Fibroblast of skin of back (primary cell): ENCODE measurements at places on chromosomes 1 and 21.

DNA sequence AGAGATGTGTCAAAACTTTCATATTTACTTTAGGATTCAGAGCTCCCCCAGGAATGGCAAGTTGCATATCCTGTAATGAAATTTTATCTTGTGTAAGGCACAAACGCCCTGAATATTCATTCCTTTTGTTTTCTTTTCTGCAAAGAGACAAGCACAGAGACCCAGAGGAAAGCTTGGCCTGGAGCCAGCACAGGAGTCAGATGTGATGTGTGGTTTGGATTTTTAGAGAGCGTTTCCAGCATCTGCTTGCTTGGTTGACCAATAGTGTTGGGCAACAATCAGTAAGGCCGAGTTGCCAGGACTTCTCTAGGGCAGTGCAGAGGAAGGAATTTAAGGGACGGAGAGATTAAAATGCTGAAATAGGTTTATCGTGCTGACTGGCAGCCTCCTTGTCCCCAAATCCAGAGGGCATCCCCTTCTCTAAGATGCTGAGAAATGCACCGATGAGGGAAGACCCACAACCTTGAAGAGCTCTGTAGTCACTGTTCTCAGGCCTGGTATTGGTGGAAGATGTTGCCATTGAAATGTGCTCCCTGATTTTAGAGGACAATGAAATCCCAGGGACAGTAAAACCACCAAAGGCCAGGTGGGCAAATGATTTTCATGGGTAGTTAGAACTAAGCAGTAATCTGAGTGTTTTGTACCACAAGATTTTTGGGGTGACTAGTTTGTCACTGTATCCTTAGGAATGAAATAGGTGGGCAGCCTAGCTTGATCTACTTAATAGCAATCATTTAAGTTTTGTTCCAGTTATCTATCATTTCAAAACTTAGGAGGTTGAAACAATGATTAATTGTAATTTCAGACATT, 37.9 kb upstream of the RHOU start:
- peak; percentile 38 for DNase-seq

GRCh38 chr1:160427625-160428024, 27.3 kb downstream of the VANGL2 start:
- peak; percentile 21 for DNase-seq

- no peak for DNase-seq
Observed at GRCh38 chr1:225461533-225462428, 33.9 kb upstream of the LBR start.

DNA sequence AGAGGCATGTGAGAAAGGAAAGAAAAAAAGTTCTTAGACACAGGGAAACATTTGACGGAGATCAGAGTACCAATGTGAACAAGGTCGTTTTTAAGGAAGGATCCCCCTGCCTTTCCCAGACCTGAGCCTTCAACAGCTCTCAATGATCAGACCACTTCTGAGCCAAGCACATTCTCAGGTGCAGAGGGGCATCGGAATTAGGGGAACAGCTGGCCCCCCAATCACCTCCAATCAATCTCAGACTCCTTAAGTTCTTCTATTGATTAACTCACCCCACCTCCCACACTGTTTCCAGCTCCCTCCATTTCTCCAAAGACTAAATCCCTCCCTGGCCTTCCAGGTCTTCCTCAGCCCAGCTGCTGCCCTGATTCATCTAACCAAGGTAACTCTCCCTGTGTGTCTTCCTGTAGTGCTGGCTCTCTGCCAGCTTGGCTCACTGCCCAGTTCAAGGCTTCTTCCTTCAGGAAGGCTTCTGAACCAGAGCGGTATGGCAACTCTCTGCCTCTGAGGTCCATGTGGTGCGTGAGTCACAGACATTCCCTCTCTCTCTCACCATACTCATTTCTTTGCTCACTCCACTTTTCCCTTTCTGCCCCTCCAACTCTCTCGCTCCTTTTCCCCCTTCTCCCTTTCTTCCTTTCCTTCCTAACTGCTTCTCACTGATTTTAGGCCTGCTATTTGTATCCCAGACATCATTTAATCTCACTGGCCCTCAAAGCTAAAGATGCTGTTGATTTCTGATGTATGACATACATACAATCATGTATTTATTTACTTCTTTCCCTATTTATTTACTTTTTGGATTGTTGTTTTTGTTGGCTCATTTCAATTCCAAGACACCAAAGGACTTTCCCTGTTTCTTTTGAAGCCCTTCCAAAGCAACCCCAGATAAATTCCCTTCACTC, 18.1 kb downstream of the CFAP45 start:
- DNase-seq: peak; percentile 94

DNA sequence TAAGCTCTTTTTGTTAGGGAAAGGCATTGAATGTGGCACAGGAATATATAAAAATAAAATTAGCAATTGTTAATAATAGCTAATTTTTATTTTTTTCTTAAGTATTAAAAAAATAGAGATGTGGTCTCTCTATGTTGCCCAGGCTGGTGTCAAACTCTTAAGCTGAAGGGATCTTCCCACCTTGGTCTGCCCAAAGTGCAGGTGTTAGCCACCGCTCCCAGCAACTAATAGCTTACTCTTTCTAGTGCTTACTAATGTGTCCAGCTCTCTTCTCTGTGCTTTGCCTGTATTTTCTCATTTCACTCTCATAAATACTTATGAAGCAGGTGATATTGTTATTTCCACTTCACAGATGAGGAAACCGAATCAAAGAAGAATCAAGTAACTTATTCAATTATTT, 13.4 kb upstream of the IL24 start:
- no peak for DNase-seq

DNA sequence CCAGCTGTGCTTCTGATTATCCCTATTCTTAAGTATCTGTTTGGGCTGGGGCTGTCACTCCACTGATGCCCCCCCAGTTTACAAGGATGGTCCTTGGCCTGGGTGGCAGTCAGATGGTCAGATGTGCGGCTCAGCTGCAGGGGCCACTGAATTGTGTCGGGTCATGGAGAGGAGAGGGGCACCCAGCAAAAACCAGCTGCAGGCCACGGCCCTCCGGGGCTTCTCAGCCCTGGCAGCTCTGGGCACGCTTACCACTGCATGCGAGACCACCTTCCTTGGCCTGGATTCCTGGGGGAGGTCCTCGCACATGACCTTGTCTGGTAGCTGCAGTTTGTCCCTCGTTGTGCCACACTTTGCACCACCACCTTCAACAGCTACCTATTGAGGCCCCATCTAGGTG, 164.9 kb upstream of the TMEM51 start:
- DNase-seq: no peak

DNA sequence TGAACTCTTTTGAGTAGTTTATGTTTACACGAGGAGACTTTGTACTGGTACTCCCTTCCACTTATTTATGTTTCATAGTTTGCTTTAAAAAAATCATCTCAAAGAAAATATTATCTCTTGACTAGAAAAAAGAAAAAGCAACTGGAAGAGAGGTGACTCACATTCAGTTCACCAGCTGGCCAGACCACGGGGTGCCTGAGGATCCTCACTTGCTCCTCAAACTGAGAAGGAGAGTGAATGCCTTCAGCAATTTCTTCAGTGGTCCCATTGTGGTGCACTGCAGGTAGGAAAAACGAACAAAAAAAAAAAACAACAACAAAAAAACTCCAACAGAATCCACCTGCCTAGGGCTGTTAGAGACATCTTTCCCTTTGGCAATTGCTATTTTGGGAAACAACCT, 102.9 kb downstream of the PTPRC start:
- DNase-seq: peak; percentile 72

DNA sequence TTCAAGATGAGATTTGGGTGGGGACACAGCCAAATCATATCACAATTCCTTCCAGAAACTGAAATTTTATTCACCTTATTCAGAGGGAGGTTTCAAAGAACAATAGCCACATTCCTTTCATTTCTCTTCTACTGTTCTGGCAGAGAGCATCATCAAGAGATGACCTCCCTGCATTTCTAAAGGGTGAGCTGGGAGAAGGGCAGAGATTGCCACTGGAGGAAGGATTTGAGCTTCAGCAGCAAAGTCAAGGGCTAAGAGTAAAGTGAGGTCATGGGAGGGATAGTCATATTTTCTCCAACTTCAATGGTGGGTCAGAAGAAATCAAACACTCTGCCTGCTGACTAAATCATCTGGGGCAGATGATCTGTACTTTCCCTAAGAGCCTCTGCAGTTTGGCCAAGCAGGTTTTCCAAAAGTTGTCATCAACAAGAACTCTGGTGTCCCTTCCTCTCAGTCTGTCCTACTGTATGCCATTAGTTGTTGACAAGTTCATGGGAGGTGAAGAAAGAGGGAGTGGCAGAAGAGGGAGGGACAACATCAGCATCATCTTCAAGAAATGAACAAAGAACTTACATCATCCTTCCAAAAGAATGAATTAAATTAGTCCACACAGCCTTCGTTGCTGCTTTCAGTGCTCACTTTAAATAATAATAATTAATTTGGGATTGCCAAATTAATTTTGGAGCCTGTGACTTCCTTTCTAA, 298.3 kb downstream of the ASTN1 start:
- DNase-seq: peak; percentile 59

- no peak for DNase-seq
Observed at GRCh38 chr21:32698971-32699693, 28.7 kb downstream of the SYNJ1 start.

- no peak for DNase-seq
Observed at GRCh38 chr1:97441966-97442365, 478.9 kb downstream of the DPYD start.

DNA sequence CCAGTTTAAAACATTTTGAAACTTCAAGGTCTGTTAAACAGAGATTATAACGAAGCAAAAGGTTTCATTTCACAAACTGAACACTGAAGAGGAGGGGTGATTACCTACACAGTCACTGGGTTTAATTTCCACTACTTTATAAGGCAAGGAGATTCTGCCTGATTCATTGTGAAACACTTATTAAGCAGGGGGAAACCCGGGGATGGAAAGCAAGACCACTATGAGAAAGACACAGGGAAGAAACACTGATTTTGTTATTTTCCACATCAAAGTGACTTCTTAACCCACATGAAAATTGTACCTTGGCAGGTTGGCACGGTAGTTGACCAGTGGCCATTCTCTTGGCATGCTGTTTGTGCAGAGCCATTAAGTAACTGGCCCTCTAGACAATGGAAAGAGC, 8.1 kb upstream of the F5 start:
- DNase-seq: no peak

DNA sequence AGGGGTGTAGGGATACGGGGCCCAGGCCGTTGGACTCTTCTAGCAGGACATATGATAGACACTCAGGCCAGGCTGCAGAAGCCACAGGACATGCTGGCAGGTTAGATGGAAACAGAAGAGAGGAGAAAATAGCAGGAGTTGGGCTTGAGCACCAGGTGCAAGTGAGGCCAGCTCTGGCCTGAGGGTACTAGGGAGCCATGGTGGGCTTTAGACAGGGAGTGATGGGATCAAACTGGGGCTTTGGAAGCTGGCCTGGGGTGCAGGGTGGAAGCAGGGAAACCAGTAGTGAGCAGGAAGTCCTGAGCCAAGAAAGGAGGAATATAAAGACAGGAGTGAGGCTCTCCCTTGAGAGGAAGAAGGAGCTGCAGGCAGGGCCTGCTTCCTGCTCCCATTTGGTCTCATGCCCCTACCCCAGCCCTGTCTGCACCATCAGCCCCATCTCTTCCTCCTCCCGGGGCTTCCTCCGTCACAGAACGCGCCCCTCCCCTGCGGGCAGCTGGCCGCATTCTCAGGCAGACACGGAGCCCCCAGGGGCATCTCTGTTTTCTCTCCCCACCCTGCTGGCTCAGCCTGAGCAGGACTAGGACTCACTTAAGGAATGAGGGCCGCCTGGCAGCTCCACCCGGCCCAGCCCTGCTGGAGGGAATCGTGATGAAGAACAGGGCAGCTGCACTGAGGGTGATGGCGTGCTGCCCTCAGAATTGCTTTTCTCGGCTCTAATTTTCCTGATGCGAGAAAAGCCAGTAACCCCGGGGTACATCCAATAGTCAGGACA, 165.5 kb upstream of the TMEM51 start:
- DNase-seq: peak; percentile 66

DNA sequence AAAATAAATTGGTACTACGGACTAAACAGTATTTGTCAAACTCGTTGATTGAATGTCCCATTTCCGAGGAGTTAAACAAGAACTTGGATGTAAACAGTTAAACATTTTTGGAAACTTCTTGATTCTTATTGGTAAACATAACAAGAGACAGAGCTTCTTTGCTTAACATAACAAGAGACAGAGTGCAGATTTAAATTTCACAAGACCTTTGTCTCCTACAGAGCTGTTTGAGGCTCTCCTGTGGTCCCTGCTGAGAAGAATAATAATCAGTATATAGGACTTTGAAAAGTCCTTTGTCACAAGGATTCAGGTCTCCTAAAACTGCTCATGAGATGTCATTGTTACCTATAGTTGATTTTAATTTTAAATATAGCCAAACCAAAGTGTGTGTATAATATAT, 170.6 kb upstream of the C21orf91 start:
- DNase-seq: no peak

DNA sequence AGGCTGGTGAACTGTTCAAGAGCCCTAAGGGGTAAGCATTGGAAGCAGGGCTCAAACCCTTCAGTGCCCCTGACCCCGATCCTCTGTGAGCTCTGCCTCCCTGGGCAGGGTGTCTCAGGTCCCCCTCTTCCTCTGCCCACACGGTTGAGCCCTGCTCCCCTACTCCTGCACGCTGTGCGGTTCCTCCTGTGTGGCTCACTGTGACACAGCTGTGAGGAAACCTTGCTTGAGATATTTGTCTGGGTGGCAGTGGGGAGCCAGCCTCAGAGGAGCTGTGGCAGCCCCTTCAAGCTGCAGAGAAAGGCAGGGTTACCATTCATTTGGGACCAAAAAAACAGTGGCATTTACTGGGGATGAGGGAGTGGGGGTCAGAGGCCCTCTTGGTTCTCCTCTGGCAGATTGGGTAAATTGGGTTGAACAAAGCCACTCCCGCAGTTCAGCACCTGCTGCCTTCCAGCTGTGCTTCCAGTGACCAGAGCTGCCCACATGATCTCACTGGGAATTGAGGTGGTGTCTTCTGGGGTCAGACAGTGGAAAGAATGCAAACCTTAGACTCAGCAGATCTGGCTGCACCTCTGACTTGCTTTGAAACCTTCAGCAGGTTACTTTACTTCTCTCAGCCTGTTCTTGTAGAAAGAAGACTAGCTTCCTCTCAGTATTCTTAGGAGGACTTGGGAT, 60.6 kb upstream of the CD1D start:
- DNase-seq: no peak

DNA sequence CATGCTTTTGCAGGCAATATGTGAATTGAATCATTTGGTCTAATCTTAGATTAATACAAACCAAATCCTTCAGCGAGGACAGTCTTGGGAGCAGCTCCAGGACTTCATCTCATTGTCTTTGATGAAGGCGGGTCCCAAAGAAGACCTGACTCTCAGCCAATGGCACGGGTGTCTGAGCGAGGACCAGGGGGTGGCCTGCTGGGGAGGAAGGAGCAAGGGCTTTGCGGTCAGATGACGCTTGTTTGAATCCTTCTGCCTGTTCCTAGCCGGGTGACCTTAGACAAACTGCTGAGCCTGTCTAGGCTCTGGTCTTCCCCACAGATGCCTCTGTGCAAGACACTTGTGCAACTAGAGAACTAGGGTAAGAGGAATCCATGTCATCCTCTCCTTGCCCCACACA, 312.1 kb upstream of the VAMP3 start:
- DNase-seq: no peak
